Kasumi-1 (cell line): ENCODE measurements at places on chromosomes 12 and 14.
A peak's percentile ranks its signal among the peaks of the same experiment; 100 is the strongest.

GRCh38 chr14:54695196-54695595, 128.3 kb downstream of the SAMD4A start:
- DNase-seq: no peak

DNA sequence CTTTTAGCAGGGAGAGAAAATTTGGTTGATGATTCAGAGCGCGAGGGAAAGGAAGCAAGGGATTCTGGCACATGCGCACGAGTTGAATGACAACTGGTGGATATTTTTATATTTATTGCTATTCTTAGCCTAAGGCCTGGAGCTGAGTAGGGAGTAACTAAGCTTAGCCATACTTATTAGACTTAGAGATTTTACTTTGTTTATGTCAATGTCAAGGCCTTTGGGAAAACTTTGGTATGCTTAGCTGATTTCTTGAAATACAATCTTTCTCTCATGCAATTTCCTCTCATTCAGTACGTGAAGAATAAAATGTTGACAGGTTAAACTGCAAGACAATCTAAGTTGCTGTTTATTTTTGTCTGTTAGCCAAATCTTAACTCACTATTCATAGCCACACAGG, 101.1 kb downstream of the CRADD start:
- DNase-seq: no peak

GRCh38 chr12:108875682-108876361, 4.1 kb upstream of the DAO start:
- no peak for DNase-seq

- DNase-seq: no peak
Measured at GRCh38 chr12:32049956-32050355, 56.7 kb upstream of the BICD1 start.

- DNase-seq: no peak
Measured at GRCh38 chr14:37046815-37047214, 125.6 kb downstream of the SLC25A21 start.

- DNase-seq: peak; percentile 40
Measured at GRCh38 chr12:57224973-57225679, 4.4 kb upstream of the SHMT2 start.

- DNase-seq: no peak
Measured at GRCh38 chr12:10363914-10364814, 25.7 kb downstream of the KLRK1 start.
